Stimulated activated CD8-positive, alpha-beta memory T cell treated with anti-CD3 and anti-CD28 coated beads, Interleukin-2, amount 100 ng/mL, for 1 hour (primary cell): ENCODE measurements at places on chromosomes 7 and 10.

GRCh38 chr7:121322460-121322859, 6.3 kb upstream of the WNT16 start:
- DNase-seq, result no peak

- DNase-seq, result no peak
Observed at GRCh38 chr10:75838486-75838885, 407.1 kb downstream of the LRMDA start.

- no peak for DNase-seq
Observed at GRCh38 chr7:16268821-16269768, 152.2 kb downstream of the CRPPA start.

DNA sequence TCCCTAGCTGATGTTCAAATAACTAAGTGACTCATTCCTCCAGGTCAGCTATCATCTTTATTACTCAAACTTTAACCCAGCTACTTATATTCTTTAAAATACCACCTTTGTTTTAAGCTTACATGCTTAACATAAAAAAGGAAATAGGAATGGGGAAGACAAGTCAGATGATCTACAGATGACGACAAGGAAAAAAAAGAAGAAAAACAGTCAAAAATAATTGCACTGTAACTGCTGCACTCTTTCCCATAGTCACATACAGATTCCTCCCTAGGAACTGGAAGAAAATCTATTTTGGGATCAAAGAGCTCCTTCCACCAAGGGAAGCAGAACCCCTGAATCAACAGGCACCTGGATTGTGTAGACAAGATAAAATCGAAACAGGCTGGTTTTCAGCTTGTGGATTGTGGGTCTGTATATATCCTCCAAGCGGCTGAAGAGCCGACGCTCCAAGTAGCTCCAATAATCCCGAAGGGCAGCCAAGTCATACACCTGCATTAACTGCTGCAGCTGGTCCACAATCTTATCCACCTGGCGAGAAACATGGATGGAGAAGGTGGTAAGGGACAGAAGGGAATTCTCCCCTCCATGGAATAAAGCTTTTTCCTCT, 2.0 kb downstream of the WDR91 start:
- DNase-seq, result no peak

GRCh38 chr10:45557275-45557905, 115.2 kb downstream of the ZFAND4 start:
- DNase-seq, result no peak

DNA sequence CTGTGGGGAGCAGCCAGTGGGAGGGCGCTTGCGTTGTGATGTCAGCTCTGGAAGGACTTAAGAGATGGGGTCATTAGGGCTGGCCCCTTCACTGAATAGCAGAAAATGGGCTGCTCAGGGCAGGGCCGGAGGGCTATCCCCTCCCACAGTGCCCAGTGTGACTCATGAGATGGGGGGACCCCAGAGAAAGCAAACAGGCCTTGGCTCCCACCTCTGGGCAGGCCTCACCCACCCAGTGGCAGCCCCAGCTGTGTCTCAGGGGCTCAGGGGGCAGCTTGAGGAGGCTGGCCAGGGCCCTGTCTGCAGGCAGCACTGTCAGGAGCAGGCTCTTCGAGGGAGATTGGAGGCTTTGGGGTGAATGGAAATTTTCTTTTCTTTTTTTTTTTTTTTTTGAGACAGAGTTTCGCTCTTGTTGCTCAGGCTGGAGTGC, 168.3 kb downstream of the SLIT1 start:
- DNase-seq, result no peak

- no peak for DNase-seq
Observed at GRCh38 chr10:125120053-125120710, 40.2 kb downstream of the CTBP2 start.

DNA sequence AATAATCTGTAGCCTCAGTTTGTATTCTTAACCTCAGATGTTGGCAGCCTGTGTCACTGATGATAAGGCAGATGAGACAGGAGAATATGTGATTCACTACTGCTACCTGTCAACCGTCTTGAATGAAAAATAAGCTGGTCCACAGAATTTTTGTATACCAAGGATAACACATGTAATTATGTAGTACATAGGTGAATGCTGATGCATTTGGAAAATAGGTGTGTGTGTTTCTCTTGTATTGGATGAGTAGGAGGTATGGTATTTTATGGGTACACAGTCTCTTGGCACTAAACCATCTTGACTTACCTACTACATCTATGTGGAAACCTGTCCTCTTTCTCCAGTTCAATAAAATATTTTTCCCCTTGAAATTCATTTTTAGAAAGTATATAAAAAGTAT, 20.7 kb upstream of the ZRANB1 start:
- no peak for DNase-seq

DNA sequence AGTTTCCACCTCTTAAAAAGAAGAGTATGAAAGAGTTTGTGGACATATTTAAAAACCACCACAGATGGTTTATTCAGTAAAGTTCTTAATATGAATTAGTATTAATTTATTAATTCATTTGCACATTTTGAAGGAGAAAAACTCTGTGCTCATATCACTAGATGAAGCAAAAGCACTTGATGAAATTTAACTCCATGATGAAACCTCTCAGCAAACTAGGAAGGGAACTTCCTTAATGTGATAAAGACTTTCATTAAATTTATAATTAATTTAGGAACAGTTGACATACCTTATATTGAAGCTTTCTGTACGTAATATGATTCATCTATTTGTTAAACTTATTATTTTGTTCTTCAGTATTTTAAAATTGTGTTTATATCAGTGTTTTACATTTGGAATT, 99.4 kb downstream of the MMRN2 start:
- DNase-seq, result no peak

DNA sequence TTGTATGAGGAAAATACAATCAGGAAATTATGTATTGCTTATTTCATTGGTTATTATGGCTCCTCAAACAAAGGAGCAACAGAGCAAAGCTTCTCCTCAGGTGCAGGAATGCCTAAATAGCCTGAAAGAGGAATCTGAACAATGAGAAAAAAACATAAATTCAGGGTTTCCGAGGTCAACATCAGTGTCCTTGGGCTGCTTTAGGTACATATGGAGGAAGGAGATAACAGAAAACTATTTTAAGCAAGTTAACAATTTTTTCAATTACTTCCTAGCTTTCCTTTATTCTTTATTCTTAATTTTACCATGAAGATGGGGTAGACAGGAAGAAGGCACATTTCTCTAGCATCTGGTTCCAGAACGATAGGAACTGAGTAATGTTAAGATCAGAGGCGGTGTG, 14.0 kb downstream of the SLC16A9 start:
- no peak for DNase-seq

- DNase-seq, result no peak
Observed at GRCh38 chr7:53504914-53505313, 469.5 kb downstream of the POM121L12 start.

DNA sequence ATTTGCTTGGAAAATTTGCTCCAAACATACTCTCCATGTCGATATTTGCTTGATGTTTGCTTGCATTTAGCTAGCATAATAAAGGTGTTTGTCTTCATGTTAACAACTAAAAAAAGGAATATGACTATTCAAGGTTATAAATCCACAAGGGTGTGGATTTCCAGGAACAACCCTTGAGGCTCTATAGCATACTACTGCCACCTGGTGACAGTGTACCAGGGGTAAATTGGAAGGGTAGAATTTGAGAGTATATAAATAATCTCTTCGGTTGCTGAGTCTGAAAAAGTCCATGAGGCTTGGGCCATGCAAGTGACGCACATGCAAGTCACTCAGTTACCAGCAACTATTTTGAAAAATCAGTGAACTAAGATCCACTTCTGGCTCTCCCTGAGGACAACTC, 68.4 kb downstream of the SLIT1 start:
- no peak for DNase-seq

DNA sequence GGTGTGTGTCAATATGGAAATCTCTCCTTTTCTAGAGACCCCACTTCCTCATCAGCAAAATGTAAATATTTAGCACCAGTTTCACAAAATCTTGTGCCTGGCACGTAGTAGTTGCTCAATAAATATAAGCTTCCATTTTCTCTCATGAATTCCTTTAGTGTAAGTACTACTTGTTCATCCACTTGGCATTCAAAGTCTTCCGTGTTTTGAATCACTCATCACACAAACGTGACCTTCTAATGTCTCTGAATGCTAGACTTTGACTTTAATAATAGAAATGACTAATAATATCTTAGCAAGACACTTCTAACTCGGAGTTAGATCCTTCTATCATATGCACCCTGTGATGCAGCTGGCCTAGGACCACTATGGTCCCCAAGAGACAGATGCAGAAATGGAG, 168.7 kb upstream of the ZNF32 start:
- no peak for DNase-seq

- DNase-seq, result no peak
Observed at GRCh38 chr7:138866353-138866752, 68.4 kb upstream of the ATP6V0A4 start.

- DNase-seq, result no peak
Observed at GRCh38 chr10:29731760-29732159, 97.0 kb upstream of the SVIL start.

DNA sequence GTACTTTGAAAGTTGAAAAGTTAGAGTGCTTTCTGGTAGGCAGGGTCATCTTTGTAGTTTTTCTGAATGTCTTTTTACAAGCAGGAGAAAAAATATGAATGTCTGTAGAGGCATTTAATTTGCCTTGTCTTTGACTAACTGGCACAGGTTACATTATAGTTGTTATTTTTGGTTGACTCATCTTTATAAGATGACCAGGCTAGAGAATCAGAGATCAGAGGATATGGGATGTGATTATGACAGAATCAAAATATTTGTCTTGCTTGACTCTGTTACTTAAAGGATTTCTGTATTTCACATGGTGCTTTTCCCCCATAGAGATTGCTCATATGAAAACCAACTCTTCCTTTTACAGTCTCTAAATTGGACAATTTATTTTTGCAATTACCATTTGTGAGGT, 2.4 kb downstream of the ZMYND11 start:
- DNase-seq, result no peak

DNA sequence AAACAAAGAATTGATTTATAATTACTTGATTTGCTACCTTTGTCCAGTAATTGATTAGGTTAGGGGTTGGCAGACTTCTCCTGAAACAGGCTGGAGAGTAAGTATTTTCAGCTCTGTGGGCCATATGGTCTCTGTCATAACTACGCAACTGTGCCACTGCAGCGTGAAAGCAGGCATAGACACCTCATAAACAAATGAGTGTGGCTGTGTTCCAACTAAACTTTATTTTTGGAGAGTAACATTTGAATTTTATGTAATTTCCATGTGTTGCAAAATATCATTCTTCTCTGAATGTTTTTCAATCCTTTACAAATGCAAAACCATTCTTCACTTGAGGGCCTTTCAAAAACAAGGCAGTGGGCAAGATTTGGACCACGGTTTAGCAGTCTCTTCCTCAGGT, 76.9 kb downstream of the GALNT17 start:
- no peak for DNase-seq

DNA sequence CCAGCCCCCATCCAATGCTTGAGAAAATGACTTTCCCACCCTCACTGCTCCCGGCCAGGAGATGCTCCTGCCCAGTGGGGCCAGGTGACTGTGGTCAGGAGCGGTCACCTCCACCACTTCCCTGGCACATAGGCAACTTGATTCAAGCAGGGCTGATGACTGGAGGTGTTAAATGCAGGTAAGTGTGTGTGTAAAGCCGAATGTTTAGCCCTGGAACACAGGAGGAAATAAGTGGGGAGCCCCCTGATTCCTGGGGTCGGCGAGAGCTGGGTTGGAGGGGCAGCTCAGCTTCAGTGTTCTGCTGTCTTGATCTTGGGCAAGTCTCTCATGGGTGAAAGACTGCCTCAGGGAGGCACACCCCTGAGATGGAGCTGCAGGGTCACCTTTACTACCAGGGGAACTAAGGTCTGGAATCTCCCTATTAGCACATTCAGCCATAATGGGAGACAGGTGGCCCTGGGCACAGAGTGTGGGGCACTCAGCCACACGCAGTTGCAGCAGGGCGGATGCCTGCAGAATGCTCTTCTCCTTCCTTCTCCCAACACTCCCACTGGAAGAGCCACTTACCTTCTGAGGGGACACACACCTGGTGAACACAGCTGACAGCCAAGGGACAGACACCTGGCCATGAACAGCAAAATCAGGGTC, 124.1 kb downstream of the PTPN20 start:
- DNase-seq, result no peak

GRCh38 chr10:186911-187310, 51.7 kb downstream of the ZMYND11 start:
- DNase-seq, result no peak

DNA sequence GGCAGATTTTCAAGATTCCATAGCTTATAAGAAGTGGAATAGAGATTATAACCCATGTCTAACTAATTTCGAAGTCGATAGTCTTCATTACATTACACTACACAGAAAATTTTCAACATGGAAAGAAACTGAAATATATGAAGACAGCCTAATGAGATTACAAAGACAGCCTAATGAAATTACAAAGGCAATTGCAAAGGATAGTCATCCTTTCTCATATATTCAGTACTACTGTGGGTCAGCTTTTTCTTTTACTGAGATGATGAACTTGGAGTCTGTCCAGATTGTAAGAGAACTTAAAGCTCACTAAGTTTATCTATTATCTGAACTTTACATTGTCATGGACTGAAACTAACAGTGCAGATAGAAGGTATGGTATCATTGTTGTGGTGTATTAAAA, 304.4 kb upstream of the MBL2 start:
- no peak for DNase-seq

GRCh38 chr7:33971106-33971505, 65.8 kb downstream of the BMPER start:
- no peak for DNase-seq

DNA sequence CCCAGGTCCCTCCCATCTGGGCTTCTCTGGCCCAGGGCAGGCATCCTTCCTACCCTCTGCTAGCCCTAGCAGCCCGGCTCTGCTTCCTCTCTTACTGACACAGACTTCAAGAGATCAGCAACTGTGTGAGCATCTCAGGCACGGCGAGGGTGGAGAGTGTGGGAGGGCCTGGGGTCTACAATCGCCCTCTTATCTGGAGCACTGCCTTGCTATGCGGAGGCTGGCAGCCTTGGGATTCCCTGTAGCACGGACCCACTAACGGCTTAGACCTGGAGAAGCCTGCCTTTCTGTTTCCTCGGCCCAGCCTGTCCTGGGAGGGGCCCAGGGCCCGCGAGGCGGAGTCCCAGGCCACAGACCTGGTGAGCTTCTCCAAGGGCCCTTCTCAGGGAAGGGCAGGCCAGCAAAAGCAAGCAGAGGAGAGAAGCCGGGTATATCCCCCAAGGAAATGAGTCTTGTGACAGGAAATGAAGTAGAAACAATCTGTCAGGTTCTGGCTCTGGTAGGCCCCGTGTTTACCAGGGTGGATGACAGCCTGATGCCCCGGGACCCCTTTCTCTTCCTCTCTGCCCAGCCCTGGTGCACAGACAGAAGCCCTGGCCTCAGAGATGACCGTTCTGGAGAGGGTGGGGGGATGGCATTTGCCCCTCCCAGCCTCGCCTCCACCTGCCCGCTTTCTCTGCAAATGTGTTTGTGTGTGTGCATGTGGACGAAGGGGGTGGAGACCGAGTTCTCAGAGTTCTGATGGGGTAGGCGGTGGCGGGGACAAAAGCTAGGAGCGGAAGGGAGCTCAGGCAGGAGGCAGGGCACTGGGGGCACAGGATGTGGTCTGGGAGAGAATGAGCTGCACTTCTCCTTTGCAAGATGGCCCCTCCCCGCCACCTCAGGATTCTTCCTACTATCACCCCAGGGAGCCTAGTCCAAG, 2.5 kb downstream of the LRCH4 start:
- no peak for DNase-seq
